ENCODE measurements at places on chromosomes 6 and 20. TPM values are rescaled to one million over a fixed set of nuclear protein-coding genes. Genes with fewer than 3 reads are reported as not detected.

LAMA4 gene
- not detected for polyA plus RNA-seq

TCP11 gene
- not detected for polyA plus RNA-seq

UNC5CL gene
- 0.58 TPM for polyA plus RNA-seq

GCLC gene
- polyA plus RNA-seq, result 7.2 TPM

AARS2 gene
- 5.6 TPM for polyA plus RNA-seq

XKR7 gene
- polyA plus RNA-seq, result not detected

PRPH2 gene
- 0.17 TPM for polyA plus RNA-seq

BANF2 gene
- polyA plus RNA-seq, result not detected

DNA sequence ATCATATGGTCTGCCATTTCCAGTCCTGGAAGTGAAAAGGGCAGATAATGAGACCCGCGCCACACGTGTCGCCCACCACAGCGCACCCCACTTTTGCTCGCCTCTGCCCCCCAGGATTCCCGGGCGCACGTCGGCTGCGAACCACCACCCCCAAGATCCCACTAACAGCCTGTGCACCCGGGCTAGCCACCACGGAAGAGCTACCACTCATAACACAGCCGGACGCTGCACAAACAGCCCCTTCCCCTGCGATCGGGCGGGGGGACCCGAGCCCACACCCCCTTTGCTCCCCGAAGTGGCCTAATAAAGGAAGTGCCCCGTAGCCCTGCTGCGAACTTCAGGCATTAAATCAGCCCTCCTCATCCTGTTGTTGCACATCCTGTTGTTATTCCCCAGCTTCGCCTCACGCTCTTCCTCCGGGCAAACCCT, 506 bp downstream of the CITED2 start:
- H3K4me1 ChIP-seq, result peaks cover 22% of the 10 kb centered on the region
- peak overlapping the region; percentile 99 for H3K27ac ChIP-seq
- H3K27me3 ChIP-seq, result no peaks in the 10 kb centered on the region
- no peak for DNase-seq
- peak overlapping the region; percentile 99 for H3K4me3 ChIP-seq
- H3K36me3 ChIP-seq, result peaks cover 6% of the 10 kb centered on the region

GRCh38 chr6:132780770-132781371, 17.6 kb downstream of the SLC18B1 start:
- H3K4me1 ChIP-seq, result no peaks in the 10 kb centered on the region

DNA sequence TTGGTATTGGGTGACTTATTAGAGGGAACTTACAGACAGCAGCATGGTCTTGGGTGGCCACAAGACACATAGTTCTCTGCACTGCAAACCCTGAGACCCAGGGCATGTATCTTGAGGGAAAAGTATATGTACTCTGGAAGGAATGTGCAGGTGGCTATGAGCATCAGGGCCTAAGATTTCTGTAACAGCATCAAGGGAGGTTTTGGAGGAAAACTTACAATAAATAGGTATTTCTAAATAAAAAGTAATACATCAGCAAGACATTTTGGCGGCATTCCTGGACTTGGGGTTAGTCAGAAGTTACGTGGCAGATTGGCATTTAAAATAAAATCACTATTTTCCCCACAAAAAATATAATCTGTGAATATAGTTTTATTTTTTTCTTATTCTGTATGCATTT, 8.0 kb upstream of the STX7 start:
- no peaks in the 10 kb centered on the region for H3K27me3 ChIP-seq
- H3K4me3 ChIP-seq, result no peak overlapping the region
- no peaks in the 10 kb centered on the region for H3K36me3 ChIP-seq
- H3K27ac ChIP-seq, result no peak overlapping the region
- DNase-seq, result no peak

DNA sequence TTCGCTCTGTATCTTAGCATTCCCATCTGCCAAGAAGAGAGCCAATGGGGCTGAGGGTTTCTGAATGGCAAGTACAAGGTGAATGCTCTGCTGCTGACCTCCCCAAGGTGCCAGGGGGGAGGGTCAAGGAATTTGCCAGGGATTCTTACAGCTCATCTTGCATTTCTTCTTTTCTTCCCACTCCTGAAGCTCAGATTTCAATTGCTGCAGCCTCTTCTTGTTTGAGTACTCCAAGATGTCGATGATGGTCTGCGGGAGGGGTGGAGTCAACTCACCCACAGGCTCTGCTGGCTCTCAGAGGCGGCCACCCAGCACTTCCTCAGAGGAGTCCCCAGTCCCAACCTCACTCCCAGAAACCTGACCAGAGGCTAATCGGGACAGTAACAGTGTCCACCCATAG, 12.4 kb downstream of the C20orf96 start:
- H3K36me3 ChIP-seq, result peaks cover 10% of the 10 kb centered on the region
- peak overlapping the region; percentile 77 for H3K4me3 ChIP-seq
- no peaks in the 10 kb centered on the region for H3K27me3 ChIP-seq
- H3K27ac ChIP-seq, result peak overlapping the region; percentile 39
- H3K4me1 ChIP-seq, result peaks cover 5% of the 10 kb centered on the region

- no peak overlapping the region for H3K4me3 ChIP-seq
- H3K27ac ChIP-seq, result no peak overlapping the region
- no peaks in the 10 kb centered on the region for H3K27me3 ChIP-seq
- peaks cover 7% of the 10 kb centered on the region for H3K36me3 ChIP-seq
Measured at GRCh38 chr6:157471895-157472686, 91.1 kb downstream of the ZDHHC14 start.

GRCh38 chr6:50829898-50830444, 11.3 kb downstream of the TFAP2B start:
- H3K4me1 ChIP-seq, result no peaks in the 10 kb centered on the region
- no peak for DNase-seq
- H3K4me3 ChIP-seq, result no peak overlapping the region
- H3K27me3 ChIP-seq, result peaks cover 86% of the 10 kb centered on the region

DNA sequence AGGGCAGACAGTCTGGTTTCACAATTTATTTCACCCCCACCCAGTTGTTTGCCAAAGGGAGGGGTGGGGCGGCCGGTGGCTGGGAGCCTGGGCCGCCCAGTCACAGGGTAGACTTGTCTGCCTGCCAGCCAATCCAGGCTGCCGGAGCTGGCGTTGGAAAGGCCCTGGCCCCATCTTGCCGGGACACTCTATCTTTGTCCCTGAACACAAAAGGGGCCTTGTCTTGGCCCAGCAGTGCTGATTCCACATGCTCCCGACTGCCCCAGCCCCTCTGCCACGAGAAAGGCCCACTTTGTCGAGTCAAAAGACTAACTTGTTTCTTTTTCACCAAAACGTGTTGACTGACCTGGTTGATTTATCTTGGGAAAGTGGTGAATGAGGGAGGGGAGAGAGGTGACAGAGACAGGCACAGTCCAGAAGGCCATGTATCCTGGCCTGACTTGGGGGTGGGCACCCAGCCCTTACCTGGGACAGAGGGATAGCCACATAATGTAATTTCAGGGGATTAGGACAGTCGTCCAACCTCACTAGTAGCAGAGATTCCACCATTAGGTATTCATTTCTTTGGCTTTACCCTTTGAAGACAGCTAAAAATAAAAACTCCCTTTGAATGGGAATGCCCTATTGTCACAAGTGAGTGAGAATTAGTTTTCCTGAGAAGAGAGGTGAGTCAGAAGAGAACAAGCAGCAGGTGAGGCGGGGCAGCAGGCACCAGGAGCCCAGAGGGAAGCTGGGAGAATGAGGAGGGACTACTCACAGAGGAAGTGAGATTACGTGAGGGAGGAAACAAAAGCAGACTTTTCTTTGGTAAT, 67.0 kb upstream of the SIRPA start:
- H3K4me1 ChIP-seq, result peaks cover 31% of the 10 kb centered on the region
- peaks cover 10% of the 10 kb centered on the region for H3K27me3 ChIP-seq
- H3K27ac ChIP-seq, result peak overlapping the region; percentile 50
- DNase-seq, result no peak

DNA sequence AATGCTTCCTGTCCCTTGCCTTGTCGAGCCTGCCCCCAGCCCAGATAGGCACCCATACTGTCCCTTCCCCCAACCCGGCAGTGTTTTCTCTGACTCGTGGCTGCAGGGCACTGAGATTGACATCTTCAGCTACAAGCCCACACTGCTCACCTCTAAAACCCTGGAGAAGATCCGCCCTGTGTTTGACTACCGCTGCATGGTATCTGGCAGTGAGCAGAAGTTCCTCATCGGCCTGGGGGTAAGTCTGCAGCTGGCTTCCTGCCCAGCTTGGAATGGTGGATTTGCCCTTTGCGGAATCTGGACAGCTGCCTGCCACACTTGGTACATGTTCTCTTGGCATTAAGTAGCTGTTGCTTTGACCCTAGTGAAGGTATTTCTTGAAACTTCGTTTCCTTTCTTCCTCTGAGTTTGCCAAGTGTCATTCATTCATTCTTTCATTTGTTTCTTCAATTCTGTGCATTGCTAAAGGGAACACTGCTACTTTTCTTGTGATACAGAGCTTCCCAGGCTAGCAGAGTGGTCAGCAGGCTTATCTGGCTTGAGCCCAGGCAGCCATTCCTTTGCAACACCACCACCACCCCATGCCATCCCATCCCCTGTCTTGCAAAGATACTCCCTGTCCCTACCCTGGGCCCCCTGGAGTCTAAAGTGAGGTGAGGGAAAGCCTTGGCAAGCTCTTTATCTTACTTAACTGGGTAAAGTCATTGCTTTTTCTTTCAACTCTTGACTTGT, 26.2 kb downstream of the CCDC167 start:
- peaks cover 49% of the 10 kb centered on the region for H3K36me3 ChIP-seq
- no peak overlapping the region for H3K4me3 ChIP-seq
- H3K27ac ChIP-seq, result no peak overlapping the region
- H3K4me1 ChIP-seq, result no peaks in the 10 kb centered on the region

DNA sequence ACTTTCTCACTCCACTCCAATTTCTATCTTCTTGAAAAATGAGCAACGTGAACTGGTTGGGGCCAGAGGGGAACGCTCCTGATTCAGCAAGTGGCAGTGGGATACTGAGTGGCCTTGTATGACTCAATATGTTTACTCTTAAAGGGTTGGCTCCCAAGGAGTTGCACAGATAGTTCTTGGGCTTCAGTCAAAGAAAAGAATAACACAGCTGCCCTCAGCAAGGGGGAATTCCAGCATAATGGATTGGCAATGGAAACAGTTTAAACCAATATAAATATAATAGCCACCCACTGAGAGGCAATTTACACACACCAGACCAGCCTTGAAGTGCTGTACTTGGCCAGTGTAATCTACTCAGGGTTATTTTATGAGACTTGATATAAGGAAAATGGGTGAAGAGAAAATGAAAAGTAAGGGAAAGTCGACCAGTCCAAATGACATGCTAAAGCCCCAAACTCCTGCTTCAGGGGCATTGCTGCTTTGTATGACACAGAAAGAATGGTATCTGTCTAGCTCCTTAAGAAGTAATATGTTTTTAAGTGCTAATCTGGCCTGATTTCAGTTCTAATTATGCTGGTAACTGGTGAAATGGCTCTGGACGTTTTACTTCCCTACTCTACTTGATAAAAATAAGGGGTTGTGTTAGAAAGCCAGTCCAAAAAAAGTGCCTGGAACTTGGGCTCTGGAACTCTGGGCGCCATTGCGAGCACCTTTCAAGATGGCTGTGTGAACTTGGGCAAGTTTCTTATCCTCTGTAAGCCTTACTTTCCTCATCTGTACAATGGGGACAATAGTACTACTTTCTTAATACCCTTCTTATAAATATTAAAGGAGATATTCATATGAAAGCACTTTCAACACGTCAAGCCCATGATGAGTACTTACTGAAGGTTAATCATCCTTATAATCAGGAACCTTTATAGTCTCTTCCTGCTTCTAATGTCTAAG, 712.9 kb upstream of the MAP3K7 start:
- H3K27ac ChIP-seq, result no peak overlapping the region
- no peak overlapping the region for H3K4me3 ChIP-seq
- H3K4me1 ChIP-seq, result no peaks in the 10 kb centered on the region
- no peaks in the 10 kb centered on the region for H3K27me3 ChIP-seq
- no peaks in the 10 kb centered on the region for H3K36me3 ChIP-seq
- DNase-seq, result no peak

DNA sequence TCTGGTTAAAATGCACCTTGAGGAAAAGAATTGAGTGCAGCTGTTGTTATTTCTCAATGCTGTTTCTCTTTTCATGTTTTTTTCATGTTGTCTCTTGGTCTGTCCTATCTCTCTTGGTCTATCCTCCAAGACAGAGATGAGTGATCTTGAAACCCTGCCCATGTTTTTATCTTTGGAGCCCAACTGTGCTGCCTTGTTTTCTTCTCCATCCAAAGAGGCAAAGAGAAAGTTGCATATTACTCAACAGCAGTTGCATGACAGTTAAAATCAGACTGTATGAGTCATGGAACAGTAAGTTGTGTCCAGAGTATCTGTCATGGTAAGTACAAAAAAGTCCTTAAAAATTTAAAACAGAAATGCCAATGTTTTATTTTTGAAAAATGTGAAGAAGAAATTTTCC, 26.2 kb downstream of the BCAS1 start:
- H3K36me3 ChIP-seq, result peaks cover 10% of the 10 kb centered on the region
- H3K27ac ChIP-seq, result no peak overlapping the region
- peaks cover 16% of the 10 kb centered on the region for H3K27me3 ChIP-seq
- H3K4me3 ChIP-seq, result no peak overlapping the region
- no peak for DNase-seq

DNA sequence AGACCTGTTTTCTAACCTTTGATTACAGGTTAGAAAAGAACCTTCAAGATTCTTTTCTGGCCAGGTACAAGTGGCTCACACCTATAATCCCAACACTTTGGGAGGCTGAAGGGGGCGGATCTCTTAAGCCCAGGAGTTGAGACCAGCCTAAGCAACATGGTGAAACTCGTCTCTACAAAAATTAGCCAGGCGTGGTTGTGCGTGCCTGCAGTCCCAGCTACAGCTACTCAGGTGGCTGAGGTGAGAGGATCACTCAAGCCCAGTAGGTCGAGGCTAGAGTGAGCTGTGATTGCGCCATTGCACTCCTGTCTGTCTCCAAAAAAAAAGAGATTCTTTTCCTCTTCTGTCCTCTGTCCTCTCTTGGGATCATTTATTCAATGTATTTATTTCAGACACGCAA, 14.5 kb downstream of the PPIL1 start:
- no peaks in the 10 kb centered on the region for H3K27me3 ChIP-seq
- H3K4me1 ChIP-seq, result peaks cover 10% of the 10 kb centered on the region
- H3K27ac ChIP-seq, result no peak overlapping the region
- no peak for DNase-seq

DNA sequence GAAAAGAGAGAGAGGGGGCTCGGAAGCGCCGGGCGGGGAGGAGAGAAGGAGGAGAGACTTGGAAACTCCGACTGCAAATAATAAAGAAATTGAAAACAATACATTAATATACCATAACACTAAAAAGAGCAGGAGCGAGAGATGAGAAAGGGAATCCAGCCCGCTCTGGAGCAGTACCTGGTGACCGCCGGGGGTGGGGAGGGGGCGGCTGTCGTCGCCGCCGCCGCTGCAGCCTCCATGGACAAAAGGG, 338 bp downstream of the E2F3 start:
- H3K27ac ChIP-seq, result peak overlapping the region; percentile 94
- peak overlapping the region; percentile 94 for H3K4me3 ChIP-seq
- no peaks in the 10 kb centered on the region for H3K27me3 ChIP-seq
- H3K36me3 ChIP-seq, result no peaks in the 10 kb centered on the region

- DNase-seq, result no peak
- H3K36me3 ChIP-seq, result peaks cover 13% of the 10 kb centered on the region
- peak overlapping the region; percentile 100 for H3K4me3 ChIP-seq
- no peaks in the 10 kb centered on the region for H3K27me3 ChIP-seq
- H3K4me1 ChIP-seq, result peaks cover 43% of the 10 kb centered on the region
- peak overlapping the region; percentile 98 for H3K27ac ChIP-seq
Measured at GRCh38 chr20:2468581-2469407, 1.8 kb downstream of the SNRPB start.
